ENCODE measurements at places on chromosomes 13 and 19. TPM values are rescaled to one million over a fixed set of nuclear protein-coding genes. Genes with fewer than 3 reads are reported as not detected.

DNA sequence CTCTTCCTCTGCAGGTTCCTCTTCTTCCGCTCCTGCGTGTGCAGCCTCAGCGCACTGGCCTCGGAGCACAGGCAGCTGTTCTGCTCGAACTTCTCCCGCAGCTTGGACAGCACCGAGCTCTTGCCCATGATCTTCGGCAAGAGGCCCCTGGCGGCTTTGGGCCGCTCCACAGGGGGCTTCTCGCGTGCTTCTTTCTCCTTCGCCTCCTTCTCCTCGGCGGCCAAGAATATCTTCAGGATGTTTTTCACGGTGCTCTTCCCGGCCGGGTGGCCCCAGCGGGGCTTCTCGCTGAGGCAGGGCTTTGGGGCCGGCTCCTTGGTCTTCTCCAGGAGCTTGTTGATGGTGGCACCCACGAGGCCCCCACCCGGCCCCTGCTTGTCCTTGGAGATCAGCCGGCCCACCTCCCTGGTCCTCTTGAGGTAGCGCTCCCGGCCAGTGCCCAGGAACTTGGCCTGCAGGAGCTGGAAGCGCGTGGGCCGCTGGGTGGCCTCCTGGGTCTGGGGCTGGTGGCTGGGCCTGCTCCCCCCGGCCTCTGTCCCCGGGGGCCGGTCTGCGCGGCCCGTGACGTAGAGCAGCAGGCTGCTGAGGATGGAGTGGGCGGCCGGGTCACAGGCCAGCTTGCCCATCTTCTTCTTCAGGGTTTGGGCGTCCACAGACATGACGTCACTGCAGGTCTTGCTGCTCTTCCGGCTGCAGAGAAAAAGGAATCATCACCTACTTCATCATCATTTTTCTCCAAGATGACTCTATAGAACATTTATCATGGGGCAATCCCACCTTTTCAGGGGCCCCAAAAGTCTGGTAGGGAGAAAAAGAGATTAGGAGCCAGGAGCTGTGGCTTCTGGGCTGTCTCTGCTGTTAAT, 43.8 kb upstream of the GRTP1 start:
- DNase-seq = no peak

DNA sequence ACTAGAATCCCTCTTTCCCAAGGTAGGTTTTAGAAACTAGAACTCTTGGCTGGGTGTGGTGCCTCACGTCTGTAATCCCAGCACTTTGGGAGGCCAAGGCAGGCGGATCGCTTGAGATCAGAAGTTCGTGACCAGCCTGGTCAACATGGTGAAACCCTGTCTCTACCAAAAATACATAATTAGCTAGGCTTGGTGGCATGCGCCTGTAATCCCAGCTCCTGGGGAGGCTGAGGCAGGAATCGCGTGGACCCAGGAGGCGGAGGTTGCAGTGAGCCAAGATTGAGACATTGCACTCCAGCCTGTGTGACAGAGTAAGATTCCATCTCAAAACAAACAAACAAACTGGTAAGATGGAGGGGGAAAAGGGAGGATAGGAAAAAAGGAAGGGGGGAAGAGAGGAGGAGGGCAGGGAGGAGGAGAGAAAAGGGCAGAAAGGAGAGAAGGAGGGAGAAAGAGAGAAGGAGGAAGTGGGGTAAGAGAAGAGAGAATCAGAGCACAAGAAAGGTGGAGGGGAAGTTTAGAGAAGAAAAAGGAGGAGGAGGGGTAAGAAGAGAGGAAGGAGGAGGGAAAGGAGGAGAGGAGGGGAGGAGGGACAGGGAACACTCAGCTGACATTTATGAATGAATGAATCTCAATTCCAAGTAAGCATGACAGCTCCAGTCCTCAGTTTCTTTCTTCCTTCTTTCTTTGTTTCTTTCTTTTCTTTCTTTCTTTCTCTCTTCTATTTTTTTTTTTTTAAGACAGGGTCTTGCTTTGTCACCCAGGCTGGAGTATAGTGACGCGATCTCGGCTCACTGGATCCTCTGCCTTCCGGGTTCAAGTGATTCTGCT, 2.6 kb upstream of the SLC27A1 start:
- DNase-seq = no peak

GRCh38 chr13:44061876-44062275, 182.2 kb downstream of the LACC1 start:
- DNase-seq = no peak

DNA sequence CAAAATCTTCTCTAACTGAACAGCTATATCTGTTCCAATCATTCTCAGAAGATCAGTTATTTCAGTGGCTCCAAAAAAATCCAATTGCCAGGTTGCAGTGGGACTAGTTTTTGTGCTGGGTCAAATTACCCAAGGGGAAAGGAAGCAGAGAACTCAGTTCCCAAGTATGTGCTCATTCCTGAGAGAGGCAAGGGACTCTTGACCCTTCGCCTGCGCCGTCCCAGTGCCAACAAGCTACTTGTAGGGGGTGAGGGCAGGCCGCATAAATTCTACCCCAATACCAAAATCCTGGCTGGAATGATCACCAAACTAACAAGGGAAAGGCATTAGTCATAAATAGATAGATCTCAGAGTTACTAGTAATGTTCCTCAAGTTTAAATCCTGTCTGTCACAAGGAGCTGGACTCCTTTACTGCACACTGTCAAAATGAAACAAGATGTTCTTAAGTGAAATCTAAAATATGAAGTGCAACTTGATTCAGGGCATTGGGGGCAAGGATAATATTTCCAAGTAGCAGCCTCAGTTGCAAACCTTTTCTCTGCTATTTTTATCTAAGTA, 50.6 kb downstream of the XPO4 start:
- DNase-seq = no peak

UCHL3 gene
- total RNA-seq = 45.2 TPM

Measured in frontal cortex (tissue), 4 donors.